ENCODE measurements at places on chromosomes 2 and 18.

DNA sequence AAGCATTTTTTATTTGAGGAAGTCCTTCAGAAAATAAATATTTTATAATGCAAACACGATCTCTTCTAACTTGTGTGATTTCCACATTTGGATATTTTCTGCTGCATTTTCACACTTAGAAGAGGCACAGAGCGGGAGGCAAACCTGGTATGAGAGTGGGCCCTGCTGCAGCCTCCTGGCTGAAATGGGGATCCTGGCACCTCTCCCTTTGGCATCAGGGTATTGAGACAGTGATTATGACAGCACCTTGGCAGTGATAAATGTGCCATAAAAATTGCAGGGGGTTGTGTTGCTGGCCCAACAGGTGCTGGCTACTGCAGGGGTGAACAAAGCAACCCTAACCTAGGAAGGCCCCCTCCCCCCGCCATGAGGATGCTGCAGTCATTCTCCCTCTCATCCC is 128.6 kb downstream of the TSN start:
- no peak for DNase-seq

DNA sequence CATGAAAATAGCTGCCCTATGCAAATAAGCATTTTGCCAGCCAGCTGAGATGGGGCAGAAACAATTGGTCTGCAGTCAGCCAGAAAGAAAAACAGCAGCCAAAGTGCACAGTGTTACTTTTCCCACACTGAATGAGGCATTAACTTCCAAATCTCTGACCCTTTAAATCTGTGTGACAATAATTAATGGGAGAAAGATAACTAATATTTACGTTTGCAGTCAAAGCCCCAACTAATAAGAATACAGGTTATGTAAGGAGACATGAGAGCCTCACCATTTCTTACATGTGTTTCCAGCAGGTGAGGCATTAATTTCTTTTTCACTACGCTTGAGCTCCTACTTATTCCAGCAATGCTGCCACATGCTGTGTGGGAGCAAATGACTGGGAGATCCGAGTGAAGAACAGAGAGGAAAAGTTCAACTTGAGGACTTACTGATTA is 339.0 kb downstream of the SATB2 start:
- no peak for DNase-seq

DNA sequence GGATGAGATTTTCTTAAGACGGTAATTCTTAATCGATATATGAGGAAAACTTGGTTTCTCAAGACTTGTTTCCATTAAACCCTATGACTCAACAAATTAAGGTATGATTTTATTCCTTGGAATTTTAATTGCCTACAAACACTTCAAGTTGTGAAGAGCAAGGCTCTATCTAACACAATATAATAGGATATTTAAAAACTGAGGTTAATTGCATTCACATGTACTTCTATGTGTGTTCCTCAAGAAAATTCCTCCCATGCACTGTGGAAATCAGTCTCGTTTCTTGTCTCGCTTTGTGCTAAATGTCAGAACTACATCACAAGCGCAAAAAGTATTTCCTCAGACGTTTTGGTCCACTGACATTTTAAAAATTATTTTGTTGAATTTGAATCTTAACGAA is 109.6 kb upstream of the UNC80 start:
- DNase-seq = no peak

GRCh38 chr2:27855476-27855875 is 34.7 kb downstream of the RBKS start:
- no peak for DNase-seq

GRCh38 chr18:30562231-30562630 is 480.3 kb downstream of the DSC3 start:
- DNase-seq = no peak

- DNase-seq = no peak
Observed at GRCh38 chr2:180823546-180824141, 156.8 kb upstream of the UBE2E3 start.

GRCh38 chr2:223108351-223109050 is 56.5 kb downstream of the KCNE4 start:
- DNase-seq = no peak
